ENCODE measurements at places on chromosomes 1 and 21.

GRCh38 chr1:109781806-109782205, 18.1 kb upstream of the EPS8L3 start:
- DNase-seq = no peak

- DNase-seq = no peak
Observed at GRCh38 chr1:47937586-47938254, 59.5 kb downstream of the TRABD2B start.

GRCh38 chr1:153733970-153734369, 6.1 kb downstream of the INTS3 start:
- DNase-seq = no peak

DNA sequence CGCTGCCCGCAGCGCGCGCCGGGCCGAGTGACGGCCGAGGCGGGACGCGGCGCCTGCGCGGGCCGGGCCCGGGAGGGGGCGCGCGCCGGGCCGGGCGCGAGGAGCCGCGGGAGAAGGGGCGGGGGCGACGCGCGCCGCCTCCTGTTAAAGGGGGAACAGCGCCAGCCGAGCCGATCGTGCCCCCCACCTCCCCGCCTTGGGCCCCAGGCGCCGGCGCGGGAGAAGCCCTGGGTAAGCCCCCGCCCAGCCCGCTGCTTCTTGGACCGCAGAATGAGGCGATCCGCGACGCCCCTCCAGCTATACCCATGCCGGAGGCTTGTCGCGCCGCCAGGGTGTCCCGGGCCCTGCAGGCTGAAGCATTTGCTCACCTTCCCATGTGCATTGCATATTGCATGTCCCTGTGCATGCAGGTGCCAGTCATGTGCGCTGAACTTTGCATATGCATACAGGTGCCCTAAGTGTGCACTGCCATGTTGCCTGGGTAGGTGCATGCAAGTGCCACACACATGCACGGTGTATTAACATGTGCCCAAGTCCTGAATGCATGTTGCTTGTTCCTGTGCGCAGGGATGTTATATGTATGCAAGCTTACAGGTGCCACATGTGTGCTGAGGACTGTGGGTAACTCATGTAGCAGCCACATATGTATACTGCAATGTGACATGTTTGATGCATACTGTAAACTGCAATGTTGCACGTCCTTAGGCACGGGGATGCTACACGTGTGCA, at the start of gene ADGRB2:
ADGRB2 (minus strand) TSS at position 29 of the 729 bp plus-strand sequence. CDS start 7,119 bp downstream, outside the sequence.
- DNase-seq = no peak

DNA sequence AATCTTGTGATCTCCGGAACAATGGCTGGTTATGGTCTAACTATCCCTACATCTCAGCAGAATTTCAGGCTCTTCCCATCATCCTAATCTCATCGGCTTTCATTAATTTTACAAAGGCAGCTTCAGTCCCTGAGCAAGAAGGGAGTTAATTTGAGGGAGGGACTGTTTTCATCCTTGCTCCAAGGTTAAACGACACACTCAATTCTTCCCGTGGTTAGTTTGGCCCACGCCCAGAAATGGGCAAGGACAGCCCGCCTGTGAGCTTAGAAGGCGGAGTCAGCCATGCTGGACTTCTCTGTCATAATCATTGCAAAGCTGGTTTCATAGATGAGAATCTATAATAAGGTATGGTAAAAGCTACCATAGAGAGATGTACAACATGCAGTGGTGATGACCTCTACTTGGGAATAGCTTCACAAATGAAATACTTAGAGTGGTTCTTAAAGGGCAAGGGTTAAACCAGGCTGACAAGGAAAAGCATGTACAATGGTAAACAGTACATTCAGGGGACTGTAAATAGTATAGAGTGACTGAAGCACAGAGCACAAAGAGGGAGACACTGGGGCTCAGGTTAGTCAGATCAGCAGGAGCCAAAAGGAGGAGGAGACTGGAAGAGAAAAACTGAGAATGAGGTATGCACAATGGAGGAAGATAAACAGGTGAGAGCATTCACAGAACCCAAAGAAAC, 108.8 kb downstream of the SMYD3 start:
- no peak for DNase-seq

GRCh38 chr1:151371370-151372057, 991 bp downstream of the SELENBP1 start:
- DNase-seq = no peak

DNA sequence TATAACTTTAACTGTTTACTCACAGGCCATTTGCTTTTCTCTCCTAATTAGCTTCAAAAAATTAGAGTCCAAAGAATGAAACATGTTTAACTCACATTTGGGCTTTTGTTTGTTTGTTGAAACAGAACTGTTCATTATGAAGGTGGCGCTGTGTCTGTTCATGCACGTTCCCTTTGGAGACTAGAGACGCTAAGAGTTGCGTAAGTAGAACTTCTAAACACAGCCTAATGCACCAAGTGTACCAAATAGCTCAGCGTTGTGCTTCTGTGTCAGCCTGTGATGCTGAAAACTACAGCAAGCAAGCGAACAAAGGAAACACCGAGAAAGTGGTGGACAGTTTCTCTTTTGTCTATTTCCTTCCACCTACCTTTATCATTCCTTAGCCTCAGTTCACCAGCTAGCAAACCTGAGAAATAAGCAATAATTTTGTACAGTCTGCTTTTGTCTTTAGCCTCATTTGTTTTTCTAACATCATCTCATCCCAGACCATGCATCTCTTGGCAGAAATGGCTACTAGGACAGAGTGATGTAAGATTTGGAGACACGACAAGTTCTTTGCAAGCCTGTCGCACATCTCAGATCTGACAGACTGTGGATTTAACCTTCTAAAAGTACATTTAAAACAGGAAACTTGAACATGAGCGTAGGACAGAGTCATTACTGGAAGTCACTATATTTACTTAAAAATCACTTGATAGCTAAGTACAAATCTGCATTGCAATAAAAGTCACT, 375.1 kb downstream of the RYR2 start:
- DNase-seq = no peak

DNA sequence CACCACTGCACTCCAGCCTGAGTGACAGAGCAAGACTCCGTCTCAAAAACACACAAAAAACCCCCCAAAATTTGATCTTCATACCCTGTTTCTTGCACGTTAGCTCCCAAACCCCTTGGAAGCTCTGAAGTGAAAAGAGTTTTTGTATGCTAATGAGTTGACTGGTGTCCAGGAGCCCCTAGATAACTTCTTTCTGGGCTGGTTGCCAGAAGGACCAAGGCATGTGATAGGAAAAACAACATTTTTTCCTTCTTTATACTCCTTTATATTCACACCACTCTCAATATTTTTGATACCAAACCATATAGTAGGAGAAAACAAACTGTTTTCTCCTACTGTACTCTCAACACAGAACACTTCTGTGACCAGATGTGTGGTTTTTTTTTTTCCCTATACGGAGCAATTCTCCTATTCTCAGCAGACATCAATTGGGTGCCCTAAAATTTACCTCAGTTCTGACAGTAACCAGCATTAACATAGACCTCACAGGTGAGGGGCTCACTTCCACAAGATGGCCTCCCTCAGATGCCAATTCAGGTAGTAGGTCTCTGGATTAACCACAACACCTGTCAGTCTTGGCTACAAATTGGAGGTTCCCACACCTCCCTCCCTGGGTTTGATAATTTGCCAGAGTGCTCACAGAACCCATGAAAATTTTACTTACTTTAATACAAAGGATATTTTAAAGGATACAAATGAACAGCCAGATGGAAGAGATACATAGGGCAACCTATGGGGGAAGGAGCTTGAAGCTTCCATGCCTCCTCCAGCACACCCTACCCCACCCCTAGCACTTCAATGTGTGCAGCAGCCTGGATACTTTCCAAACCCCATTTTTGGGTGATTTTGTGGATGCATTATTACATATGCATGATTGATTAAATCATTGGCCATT, 25.6 kb downstream of the ZYG11B start:
- no peak for DNase-seq

DNA sequence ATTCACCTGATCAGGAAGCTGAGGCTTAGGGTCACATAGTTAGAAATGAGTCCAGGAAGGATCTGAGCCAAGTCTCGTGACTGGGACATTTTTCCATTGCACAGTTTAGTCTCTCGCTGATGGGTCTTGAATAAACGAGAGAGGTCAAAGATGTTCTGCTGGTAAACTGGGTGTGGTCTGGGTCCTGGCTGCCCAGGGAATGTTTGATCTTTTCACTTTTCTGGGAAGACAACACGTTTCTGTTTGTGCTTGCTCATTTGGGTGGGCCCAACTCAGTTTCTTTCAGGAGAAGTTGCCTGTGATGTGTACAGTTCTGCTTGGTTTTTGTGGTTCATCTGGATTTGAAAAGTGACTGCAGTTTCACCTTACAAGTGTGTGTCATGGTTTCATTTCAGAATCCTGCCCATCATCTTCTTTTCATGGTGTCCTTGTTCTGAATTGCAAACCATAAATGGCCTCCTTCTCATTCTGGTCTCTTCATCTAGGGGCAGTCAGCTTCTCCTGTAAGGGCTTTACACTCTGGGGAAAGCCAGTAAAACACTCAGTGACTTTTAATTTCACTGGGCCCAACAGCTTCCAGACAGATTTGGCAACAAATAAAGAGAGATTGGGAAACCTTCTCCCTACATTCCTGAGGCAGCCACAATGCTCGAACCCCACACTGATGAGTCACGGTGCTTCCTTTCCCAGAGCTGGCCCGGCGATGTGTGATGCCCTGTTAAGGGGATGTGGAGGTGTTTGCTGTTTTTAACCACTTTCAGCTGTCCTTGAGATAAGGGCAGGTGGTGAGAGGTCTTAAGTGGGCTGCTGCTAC, 7.2 kb upstream of the TACSTD2 start:
- DNase-seq = no peak

DNA sequence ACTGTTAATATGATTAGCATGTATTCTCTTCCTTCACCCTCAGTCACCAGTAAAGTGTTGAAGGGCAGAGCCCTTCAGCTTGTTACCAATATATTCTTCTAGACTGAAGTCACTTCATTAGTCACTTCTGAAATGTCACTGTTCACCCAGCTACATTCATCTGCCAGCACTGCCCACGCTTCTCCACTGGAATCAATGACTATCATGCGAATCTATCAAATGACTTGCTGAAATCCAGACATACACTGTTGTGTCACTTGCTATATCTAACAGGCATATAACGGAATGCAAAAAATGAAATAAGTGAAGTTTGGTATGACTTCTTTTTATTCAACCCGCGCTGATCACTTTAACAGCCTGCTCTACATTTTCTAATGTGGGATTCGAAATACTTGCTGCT, 16.1 kb downstream of the FH start:
- no peak for DNase-seq

DNA sequence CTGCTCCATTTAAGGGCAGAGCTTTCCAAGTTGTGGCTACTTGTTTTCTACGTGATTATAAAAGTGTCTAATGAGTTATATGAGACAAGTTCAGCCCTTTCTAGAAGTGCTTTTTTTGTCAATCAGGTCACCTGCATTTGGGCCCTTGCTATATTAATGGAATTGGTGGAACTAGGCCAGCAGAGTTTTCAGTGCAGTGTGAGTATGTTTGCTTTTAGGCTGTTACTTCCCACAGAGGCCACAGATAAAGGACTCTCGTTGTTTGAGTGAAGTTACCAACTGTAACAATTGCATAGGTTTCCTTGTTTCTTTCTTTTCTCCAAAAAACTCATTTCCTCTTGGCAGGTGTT, 10.9 kb downstream of the SMAP2 start:
- no peak for DNase-seq

DNA sequence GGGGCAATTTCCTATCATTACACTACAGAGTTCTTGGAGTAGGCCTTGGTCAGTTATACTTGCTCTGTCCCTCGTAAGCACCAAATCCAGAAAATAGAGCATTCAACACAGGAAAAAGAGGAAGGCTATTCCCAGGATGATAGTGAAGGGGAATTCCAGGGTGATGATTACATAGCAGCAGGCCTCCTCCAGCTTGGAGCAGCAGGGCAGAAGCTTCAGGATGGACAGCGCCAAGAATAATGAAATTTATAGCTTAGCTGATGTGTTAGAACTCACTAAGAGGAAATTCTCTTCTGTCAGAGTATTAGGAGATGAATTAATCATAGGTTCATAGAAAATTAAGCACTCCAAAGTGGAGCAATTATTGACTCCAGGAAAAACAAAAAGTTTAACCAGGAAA, 10.8 kb upstream of the SMAP2 start:
- DNase-seq = no peak

DNA sequence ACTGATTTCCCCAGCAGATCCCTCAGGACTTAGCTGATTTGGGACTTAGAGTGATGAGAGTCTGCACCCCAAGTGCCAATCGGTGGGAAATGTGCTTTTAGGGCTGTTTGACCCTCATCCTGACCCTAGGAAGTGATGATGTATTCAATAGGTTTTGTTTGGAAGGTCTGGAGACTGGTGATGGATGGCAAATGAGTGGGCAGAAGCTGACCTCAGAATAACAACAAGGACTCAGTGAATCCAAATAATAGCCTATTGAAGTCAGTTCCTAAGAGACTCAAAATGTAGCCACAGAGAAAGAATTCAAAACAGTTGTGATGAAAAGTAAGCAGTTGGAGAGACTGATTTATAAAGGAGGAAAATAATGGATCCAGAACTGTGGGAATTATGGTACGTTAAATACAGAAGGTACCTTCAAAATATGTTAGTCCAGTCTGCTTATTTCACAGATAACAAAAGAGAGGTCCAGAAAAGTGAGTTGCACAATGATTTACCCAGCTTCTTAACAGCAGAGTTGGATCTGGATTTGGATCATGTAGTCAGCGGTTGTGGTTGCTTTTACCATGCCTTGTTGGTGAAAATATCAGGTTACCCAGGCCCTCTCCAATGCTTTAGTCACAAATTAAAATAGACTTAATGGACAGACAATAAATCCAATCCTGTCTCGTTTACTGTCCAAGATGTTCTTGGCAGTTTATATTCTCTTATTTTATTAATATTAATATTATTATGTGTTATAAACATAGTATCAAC, 123.0 kb upstream of the PTBP2 start:
- no peak for DNase-seq

GRCh38 chr1:7644961-7645750, 125.9 kb upstream of the VAMP3 start:
- no peak for DNase-seq

GRCh38 chr1:85850238-85850637, 142.0 kb upstream of the ZNHIT6 start:
- DNase-seq = no peak

DNA sequence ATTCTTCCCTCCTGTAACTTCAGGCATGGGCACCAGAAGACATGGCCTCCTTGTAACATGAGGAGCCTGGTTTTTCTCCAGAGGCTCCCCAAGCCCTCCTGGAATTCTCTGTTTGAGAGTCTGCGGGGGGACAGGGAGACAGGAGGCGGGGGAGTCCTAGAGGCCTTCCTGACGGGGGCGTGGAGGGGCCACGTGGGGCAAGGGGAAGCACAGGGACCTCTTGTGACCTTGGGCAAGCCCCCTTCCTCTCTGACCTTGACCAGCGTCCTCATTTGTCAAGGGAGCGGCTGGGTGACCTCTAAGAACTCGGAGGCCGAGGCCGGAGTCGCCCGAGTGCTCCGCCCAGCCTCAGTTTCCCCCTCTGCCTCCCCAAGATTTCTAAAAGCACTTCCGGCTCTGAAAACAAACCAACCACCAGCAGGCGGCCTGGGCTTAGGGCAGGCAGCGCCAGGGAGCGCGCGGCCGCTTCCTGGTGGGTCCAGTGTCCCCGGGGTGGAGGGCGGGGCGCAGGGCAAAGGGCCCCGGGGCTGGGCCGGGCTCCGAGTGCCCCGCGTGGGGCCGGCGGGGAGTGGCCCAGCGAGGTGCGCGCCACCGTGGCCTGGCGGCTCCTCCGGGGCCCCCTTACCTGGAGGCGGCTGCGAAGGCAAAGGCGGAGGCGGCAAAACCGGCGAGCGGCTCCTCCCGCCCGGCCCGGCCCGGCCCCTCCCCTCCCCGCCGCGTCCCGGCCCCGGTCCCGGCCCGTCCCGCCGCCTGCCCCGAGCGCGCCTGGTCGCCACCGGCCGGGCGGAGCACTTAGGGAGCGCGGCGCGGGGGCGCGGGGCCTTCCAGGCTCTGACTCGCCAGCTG, at the start of gene TMCO4:
TMCO4 (minus strand) TSS at position 687 of the 846 bp plus-strand sequence. CDS start 19,158 bp downstream, outside the sequence.
- DNase-seq = peak; percentile 59
